ENCODE measurements at places on chromosomes 1 and 21. TPM values are rescaled to one million over a fixed set of nuclear protein-coding genes. Genes with fewer than 3 reads are reported as not detected.

TENT5C gene
- 13.9 TPM for total RNA-seq

ESPN gene
- total RNA-seq = 10.9 TPM

KRTAP19-3 gene
- total RNA-seq = not detected

PKNOX1 gene
- total RNA-seq = 21.5 TPM

PGBD5 gene
- total RNA-seq = not detected

NBPF3 gene
- 14.3 TPM for total RNA-seq

LENEP gene
- 1.1 TPM for total RNA-seq

LDLRAD1 gene
- total RNA-seq = not detected

CD1D gene
- not detected for total RNA-seq

Data from CD4-positive, alpha-beta memory T cell (primary cell).